MM.1S (cell line): ENCODE measurements at places on chromosomes 13 and 19.

DNA sequence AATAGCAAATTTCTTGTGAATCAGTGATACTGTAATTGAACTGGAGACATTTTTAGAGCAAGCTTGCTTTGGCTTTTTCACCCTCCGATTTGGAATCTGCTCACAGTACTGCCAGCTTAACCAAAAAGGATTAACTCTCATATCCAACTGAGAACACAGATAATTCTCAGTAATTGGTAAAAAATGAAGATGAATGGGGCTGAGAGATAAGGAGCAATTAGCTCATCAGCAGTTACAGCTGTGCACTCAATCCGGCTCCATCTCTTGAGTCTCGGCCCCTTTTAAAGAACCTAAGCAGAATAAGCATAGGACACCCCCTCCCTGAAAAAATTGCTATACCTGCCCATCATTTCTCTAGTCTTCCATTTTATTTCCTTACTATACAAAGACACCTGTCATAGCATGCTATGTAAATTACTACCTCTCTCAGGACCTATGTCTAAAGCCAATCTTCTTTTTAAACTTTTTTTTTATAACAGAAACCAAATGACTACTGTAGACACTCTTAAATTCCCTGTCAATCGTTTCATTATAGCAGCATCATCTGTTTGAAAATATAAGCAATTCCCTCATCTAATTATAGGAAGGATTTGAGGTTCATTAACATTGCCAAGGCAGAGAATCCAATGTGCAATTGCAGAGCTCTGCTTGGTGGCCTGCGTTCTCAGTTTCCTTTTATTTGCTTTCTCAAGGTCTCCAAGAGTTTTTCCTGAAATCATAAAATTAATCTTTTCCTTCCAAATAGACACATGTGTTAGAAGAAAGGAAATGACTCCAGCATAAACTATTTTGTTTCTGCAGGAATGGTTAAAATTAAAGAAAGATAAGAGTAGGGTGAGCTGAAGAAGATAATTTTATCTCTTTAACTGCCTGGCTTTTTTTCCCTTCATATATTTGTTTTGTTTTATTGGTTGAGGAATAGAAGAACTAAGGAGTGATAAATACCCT lies 242.1 kb downstream of the DACH1 start:
- DNase-seq = no peak

GRCh38 chr13:112983428-112984196 lies 14.6 kb downstream of the MCF2L start:
- no peak for DNase-seq

DNA sequence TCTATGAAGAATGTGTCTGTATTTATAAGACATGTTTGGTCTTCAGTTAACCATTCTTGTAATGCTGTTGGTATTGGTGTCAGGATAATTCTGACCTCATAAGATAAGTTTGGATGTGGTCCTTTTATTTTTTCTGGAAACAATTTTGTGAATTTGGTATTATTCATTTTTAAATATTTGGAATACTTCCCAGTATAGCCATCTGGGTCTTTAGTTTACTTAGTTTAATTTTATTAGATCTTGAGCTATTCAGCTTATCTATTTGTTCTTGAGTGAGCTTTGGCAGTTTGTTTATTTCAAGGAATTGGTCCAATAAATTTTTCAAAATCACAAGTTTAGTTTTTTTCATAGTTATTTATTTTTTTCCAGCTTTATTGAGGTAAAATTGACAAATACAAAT lies 335.4 kb upstream of the PCDH20 start:
- no peak for DNase-seq

DNA sequence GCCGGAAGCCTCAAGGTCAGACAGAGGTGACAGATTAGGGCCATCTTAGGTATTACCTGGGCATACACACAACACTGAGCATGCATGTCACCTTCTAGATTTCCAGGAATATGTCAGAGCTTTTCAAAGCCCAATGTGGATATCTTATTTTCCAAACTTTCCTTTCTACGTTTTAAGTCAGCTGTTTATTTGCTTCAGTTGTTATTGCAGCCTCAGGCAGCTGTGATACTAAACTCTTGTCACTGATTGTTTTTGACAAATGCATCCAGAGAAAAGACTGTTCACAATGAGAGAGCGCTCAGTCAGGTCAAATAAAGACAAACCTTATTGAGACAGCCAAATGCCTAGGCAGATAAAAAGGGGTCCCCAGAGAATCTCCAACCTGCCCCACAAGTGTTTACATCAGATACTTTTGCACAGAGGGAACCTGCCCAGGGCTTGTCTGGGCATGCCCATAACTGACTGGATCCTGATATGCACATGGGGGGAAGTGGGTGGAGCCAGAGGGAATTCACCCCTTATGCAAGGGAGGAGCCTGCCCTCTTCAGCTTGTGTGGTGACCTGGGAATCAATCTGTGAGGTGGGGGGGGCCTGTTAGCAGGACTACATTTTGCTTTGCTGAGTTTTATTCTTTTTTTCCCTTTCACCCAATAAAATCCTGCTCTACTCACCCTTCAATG lies 28.5 kb downstream of the MED4 start:
- peak; percentile 35 for DNase-seq

DNA sequence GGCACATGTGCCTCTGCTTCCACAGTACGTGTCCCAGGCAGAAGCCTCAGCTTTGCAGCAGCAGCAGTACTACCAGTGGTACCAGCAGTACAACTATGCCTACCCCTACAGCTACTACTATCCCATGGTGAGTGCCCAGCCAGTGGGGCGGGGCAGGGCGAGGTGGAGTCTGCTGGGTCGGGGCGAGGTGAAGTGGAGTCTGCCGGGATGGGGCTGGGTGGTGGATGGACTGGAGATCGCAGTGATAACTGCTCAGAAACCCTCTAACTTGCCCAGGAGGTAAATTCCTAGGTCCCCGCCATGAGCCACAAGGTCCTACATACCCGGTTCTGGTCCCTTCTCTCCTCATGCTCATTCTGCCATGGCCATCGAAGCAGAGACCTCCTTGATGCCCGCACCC lies 3.6 kb downstream of the LENG8 start:
- no peak for DNase-seq

DNA sequence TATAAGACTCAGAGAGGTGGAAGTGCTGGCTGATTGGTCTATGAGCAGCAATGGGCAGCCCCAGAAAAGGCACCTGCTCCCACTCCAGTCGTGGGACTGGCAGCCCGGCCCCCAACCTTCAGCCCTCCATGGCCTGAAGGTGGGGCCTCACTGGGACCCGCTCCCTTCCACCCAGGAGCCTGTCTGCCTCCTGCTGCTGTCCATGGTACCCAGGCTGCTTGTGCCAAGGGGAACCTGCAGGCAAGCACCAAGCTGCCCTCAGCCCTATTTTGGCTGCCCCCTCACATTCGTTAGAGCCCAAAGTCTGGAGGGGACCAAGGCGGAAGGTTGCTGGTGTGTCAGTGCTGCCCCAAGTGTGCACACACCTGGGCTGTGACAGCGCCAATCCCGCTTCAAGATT lies 2304.9 kb downstream of the PCDH9 start:
- DNase-seq = no peak

DNA sequence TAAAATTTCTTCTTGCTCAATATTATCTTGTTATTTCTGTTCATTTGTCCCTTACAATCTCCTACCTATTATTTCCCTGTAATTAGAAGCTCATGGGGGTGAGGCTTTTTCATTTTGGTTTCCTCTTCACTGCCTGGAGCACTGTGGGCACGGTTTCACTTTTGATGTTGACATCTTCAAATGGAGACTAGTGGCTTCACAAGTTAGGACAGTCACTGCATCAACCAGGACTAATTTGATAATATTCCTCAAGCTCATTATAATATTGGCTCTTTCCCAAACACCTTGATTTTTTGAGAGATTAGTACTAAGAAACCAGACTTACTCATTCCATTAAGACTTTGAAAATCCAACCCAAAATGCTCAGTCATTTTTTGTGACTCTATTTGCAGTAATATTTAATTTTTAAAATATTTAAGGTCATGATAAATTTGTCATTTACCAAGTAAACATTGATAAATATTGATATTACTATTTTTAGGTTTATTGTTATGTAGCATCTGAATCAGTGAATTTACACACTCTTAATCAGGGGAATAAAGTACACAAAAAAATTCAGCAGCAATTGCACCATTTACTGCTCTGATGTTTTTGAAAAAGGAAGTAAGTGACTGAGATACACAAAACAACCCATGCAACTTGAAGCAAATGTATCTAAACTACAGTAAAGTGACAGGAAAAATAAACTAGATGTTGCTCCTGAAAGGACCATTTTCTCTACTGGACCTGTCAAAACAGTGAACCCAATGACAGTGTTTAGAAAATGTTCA lies 28.8 kb upstream of the RCBTB2 start:
- peak; percentile 36 for DNase-seq

- no peak for DNase-seq
Measured at GRCh38 chr19:947707-948539, 22.1 kb downstream of the ARID3A start.

- DNase-seq = peak; percentile 21
Measured at GRCh38 chr13:113493315-113493951, 2.9 kb upstream of the DCUN1D2 start.

- no peak for DNase-seq
Measured at GRCh38 chr13:67568205-67568604, 338.1 kb upstream of the PCDH9 start.

- peak; percentile 40 for DNase-seq
Measured at GRCh38 chr13:31862828-31863227, 123.5 kb downstream of the RXFP2 start.

DNA sequence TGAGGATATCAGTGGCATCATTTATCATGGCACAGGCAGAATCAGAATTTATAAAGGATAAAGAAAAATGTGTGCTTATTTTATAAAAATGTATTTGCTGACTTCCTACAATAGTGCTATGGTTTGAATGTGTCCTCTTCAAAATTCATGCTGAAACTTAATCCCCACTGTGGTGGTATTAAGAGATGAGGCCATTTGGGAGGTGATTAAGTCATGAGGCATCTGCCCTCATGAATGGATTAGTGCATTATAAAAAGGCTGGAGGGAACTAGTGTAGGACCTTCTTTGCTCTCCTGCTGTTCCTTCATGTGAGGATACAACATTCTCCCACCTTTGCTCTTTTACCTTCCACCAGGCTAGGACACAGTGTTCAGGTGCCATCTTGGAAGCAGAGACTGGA lies 212.8 kb downstream of the RFC3 start:
- DNase-seq = no peak

- DNase-seq = no peak
Measured at GRCh38 chr13:110301083-110301482, 5.9 kb downstream of the COL4A1 start.

DNA sequence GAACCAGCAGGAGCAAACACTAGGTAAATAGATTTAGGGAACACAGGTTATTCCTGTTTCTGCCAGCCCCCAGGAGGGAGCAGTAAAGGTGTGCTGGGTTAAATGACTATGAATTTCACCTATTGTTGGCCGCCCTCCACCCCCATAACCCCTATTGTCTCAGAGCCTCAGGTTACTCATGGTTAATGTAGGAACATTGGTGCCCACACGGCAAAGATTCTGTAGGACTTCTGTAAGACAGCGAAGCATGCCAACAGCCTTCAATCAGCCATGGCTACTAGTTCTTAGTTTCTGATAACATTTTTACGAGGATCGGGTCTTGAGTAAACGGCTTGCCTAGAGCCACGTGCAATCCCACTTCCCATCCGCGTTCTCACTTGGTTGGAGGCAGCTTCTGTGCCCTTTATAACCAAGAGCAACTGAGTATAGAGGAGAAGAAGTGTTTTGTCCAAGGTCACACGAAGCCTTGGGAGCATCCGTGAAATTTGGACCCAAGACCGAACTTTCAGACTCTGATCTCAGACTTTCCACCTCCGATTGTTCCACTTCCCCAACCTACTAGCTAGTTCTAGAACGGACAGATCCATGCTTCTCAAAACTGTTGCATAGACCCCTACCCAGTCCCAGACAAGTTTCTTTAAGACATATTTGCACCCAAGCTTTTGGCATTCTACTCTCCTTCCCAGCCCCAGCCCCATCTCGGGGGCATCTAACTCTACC lies 5.1 kb upstream of the CACNG8 start:
- no peak for DNase-seq

DNA sequence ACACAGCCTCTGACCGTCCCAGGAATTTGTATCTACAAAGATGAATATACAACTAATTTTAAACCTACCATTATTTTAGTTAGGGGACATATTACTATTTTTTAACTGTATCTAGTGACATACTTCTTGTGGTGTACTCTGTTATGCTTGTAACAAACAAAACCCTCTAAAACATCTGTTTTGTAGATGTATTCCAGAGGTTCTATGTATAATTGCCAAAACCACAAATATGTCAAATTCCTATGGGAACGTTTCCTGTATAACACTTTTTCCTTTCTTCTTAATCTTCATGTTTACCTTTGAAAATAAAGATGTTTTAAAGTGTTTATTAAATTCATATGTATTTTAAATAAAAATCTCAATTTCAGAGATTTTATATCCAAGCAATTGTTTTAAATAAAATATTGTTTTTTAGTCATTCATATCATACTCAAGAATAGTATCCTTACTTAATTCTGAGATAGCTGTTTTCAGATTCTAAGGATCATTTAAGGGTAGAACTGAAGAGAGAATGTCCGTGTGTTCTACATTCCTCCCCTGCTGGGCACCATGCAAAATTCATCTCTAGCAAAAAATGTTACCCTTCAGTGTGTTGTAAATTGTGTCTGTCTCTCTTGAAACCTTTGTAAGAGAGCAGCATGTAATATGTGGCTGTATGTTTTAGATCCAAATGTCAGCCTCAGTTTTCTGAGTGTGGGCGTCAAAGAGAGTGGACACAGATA lies 1327.7 kb downstream of the EFNB2 start:
- DNase-seq = no peak

GRCh38 chr19:16460454-16460853 lies 11.3 kb downstream of the EPS15L1 start:
- no peak for DNase-seq

DNA sequence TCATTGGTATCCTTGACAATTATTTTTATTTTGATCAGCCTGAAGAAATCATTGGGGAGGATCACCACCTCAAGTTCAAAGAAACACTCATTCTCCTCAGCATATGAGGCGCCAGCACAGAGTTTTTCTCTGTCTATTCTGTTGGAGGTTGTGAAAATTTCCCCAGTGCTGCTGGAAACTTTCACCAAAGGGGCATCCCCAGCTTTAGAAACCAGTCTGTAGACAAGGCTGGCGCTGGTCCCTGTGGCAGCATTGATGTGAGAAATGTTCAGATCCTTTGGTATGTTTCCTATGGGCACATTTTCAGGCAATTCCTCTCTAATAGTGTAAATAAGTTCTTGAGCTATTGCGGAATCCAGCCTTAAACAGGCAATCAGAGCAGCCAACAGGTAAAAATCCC lies 2.1 kb downstream of the PCDH9 start:
- no peak for DNase-seq

- no peak for DNase-seq
Measured at GRCh38 chr19:6425732-6426620, 1.4 kb upstream of the KHSRP start.

DNA sequence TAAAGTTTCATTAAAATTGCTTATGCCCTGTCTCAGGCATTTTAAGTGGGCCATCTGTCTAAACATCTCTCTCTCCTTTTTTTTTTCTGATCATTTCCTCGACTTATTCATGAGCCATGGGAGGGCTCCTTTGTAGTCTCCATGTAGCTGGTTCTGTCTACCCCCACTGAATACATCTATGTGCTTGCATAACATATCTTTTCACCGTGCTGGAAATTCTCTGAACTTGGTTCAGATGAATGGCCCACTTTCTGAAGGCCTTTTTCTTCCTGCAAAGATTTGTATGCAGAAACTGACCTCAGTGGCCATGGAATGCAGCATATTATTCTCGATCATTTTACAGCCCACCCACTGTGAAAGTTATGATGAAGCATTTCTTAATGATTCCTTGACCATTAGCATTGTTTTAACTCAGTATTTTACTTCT lies 225.3 kb downstream of the GGACT start:
- DNase-seq = no peak

GRCh38 chr13:113616991-113617749 lies 32.6 kb downstream of the TFDP1 start:
- DNase-seq = no peak

- DNase-seq = no peak
Measured at GRCh38 chr13:23852351-23852750, 36.8 kb downstream of the MIPEP start.
